ENCODE measurements at places on chromosomes 2 and 18.

DNA sequence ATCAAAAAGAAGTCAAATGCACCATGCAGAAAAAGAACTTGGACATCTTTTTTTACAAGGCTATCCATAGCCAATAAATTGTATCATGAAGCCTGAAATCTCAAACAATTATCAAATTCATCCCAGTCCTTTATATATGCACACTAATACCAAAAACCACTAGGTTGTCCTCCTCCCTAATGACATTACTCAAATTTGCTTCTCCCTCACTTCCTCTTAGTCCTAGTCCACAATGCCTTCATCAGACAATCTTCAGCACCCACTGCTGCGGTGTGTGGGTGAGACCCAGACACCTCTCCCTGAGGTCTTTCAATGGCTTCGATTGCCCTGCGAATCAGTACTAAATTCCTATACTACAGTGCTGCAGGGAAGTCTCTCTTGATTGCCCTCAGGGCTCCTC is 58.1 kb downstream of the CLASP1 start:
- DNase-seq: no peak

DNA sequence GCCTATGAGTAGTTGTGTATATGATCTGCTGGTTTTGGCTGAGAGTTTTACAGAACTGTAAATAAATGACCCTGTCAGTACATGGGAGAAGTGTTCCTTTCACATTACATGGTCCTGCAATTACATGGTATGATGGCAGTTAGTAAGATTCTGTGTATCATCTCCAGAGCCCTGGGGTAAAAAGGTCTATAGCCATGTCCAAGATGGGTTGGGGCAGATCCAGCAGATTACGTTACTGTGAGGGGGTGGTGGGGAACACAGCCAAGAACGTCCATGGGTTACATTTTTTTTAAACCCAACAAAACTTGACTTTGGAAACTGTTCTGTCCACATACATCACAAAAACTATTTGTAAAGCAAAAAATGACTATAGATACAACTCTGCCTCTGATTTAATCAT is 64.2 kb upstream of the LMAN1 start:
- DNase-seq: no peak

DNA sequence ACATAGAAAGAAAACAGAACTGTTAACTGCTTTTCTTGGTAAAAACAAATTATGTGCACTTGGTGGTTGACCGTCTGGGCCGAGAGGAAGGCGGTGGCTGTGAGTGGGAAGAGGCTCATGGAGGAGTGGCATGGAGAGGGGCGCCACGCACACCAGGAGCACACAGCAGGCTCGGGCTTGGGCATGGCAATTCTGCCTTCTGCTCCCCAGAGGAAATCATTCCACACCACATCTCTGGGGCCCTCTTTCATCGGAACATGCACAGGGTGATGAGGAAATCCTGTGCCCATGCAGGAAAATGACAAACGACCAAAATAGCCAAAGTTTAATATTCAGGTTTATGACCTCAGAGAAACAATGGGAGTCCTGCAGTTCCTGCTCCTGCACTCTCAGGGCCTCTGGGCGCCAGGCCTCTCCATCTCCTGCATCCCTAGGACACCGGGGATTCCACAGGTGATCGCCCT is 26.4 kb downstream of the WDFY1 start:
- no peak for DNase-seq

DNA sequence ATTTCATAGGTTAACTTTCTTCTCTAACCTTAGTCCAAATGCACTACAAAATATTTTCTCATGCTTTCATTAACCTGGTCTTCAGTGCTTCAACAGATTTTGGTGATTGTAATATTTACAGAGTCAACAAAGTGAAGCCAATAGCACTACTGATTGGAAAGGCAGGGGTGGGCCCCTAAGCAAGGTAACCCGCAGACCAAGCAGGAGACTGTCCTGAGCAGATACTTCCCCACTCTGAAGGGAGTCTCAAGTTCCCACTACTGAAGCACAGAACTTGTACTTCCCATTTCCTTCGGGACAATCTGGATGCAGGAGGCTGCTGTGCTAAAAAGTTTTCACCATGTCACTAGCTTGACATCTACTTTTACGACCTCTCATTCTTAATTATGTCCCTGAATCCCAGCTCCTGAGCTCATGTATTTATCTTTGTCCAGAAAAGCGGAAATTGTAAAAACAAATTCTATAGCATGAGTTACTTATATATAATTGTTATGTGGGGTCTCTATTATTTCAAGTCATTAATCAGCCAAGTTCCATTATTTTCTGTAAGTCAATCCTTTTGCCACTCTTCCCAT is 311.6 kb upstream of the REV1 start:
- DNase-seq: no peak

DNA sequence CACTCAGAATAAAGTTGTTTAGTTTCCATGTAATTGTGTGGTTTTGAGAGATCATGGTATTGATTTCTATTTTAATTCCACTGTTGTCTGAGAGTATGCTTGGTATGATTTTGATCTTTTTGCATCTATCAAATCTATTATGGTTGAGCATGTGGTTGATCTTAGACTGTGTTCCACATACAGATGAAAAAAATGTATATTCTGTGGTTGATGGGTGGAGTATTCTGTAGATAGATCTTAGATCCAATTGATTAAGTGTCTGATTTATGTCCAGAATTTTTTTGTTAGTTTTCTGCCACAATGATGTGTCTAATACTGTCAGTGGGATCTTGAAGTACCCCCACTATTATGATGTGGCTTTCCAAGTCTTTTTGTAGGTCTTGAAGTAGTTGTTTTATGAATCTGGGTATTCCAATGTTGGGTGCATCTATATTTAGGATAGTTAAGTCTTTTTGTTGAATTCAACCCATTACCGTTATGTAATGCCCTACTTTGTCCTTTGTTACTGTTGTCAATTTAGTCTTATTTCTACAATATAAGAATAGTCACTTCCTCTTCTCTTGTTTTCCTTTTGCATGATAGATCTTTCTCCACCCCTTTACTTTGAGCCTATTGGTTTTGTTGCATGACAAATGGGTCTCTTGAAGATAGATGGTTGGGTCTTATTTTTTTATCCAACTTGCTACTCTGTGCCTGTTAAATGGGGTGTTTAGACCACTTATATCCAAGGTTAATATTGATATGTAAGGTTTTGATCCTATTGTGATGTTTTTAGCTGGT is 101.8 kb downstream of the TRABD2A start:
- no peak for DNase-seq

DNA sequence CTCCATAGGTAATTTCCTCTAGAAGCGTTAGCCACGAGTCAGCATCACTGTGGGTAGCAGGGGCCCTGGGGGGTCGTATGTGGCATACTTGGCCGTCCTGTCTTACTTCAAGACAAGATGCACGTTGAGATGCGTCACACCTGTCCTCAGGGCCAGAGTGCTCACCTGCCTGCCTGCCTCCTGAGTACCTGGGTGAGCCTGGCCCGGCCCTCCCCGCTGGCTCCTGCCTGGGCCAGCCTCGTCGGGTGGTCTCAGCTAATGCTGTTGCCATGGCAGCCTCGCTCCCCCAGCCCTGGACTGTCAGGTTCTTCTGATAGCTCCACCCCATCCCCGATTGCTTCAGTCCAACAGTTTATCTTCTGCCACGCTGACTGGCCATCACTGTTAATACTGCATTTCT is 232.4 kb downstream of the GBX2 start:
- DNase-seq: no peak

DNA sequence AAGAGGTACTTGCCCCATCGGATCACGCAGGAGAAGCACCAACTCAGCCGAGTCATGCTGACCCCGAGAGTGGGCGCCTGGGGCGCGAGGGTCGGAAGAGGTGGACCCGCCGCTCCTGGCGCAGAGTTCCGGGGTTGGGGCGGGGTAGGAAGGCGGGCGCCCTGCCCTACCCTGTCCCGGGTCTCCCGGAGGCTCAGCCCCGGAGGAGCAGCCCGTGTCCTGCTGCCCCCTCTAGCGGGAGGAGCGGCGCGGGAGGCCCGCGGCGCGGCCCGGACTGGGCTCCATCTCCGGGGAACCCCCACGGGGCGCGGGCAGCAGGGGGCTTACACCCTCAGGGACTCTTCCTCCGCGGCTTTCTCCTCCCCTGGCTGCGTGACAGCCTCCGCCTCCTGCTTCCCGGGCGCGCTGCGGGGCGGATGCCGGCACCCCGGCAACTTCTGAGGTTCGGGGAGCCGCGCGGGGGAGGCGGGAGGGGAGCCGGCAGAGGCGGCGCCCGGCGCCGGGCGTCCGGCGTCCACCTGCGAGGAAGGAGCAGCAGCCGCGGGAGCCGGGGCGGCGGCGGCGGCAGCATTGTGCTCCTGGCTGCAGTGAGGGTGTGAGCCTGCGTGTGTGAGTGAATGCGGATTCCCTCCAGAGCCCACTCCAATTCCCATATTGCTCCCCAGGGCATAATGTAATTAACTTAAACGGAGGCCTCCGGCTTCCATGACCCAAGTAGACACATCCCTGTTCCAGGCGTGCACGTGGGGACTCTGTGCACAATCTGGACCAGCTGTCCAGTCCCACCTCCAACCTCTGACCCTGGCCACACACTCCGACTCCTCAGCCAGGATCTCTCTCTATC is 7.6 kb upstream of the TNS1 start:
- DNase-seq: peak; percentile 28

- DNase-seq: no peak
Measured at GRCh38 chr18:52344881-52345280, 4.9 kb downstream of the DCC start.

- DNase-seq: no peak
Measured at GRCh38 chr18:45569566-45570275, 45.6 kb upstream of the SLC14A2 start.

GRCh38 chr18:27762054-27762453 is 414.9 kb downstream of the CDH2 start:
- DNase-seq: no peak
